ENCODE measurements at places on chromosomes 12 and 14.

DNA sequence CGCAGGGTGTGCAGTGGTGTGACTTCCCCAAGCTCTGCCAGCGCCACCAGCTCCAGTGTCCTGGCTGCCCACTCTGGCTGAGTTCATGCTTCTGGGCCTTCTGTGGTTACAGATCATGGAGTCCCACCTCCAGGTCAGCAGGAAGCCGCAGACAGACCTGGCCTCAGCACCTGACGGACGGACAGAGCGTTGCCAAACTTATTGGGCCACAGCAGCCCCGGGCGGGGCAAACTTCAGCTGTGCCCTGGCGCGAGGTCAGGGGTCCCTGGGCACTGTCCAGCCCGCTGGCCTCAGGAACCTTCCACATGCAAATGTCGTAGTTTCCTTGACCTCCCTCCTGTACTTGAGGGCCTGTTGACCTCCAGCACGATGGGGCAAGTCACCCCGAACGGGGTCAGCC is 11.2 kb downstream of the GPR132 start:
- no peak for DNase-seq

DNA sequence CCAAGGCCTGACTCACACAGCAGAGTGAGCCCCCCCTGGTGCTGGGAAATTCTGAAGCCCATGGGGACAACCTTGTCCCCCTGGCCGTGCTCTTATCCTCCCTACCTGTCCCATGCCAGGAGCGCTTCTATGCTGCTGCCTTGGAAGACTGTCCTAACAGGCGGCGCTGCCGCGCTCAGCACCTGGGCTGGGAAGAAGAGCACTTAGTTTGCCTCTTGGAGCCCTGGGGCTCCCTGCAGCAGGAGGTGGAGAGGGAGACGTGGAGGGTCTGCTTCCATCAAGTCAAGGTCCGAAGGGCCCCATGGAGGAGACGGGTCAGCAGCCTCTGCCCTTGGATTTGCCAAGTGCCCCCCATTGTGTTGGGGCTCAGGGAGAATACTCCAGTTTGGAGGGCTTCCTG is 300.5 kb downstream of the CACNA1C start:
- no peak for DNase-seq

DNA sequence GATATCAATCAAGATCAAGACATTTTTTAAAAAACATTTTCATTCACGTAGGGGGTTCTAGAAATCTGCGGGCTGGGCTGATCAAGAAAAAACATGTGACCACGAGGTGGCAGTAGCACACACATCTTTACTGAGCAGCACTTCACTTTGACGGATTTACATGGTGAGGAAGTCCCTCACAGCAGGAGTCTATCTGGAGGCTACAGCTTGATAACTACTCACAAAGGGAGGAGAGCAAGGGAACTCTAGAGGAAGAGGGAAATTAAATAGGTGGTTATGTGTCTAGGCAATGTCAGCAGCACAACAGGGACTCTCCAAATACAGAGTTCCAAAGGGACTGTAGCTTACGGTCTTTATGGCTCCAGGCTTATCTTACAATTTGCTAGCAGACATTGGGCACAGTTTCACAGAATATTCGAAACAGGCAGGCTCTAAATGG is 248.1 kb downstream of the DPY19L2 start:
- peak; percentile 94 for DNase-seq

- no peak for DNase-seq
Measured at GRCh38 chr12:47273191-47273626, 193.4 kb upstream of the AMIGO2 start.

DNA sequence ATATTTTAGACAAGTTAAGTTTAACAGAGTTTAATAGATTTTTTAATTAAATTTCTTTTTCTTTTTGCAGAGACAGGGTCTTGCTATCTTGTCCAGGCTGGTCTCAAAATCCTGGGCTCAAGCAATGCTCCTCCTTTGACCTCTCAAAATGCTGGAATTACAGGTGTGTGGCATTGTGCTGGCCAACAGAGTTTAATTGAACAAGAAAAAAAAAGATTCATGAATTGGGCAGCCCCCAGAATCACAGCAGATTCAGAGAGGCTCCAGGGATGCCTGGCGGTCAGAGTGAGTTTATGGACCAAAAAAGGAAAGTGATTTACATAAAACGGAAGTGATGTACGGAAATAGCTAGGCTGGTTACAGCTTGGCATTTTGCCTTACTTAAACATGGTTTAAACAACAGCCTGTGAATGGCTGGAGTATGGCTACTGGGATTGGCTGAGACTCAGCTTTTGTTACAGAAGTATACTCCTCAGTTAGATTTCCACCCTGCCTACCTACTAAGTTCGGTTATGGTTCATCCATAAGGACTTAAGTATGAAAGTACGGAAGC is 14.5 kb upstream of the TESPA1 start:
- no peak for DNase-seq

- DNase-seq = peak; percentile 64
Measured at GRCh38 chr12:109934026-109934425, 34.0 kb downstream of the TCHP start.

DNA sequence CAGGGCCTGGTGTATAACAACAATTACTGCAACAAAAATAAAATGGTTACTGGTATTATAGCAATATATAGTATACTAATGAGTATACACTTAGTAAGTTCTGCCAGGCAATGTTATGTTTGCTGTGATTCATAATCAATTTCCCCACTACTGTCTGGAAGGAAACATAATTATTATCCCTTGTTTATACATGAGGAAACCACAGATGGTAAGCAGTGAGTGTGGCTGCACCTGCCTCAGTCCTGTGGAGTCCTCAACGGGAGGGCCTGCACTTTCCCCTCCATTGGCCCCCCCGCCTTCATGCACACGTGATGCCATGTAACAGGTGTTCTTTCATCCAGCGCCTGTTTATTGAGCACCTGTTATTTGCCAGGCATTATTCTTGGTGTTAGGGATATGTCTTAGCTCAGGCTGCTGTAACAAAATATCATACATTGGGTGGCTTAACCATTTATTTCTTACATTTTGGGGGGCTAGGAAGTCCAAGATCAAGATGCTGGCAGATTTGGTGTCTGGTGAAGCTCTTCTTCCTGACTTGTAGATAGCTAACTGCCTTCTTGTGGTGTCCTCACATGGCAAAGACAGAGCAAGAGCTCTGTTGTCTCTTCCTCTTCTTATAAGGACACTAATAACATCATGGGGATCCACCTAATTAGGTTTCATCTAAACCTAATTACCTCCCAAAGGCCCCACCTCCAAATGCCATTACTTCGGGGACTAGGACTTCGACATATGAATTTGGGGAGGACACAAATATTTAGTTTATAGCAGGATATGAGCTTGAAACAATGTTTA is 59.5 kb upstream of the CHGA start:
- DNase-seq = no peak

DNA sequence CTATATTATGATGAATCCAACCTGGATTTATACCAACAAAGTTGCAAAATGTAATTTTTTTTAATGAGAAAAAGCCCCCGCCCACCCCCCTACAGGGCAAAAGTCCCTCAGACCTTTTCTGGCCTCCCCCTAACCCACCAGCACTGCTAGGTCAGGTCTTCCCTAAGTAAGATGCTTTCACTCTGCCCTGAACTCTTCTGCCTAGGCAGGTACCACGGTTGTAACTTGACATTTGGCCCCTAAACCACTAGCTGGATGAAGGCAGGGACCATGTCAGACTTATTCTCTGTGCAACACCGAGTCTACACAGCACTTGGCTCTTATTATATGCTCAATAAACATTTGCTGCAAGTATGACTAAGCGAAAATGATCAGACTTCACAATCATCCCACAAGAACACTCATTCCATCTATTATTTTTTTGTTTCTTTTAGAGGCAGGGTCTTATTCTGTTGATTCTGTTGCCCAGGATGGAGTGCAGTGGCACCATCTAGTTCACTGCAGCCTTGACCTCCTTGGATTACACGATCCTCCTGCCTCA is 63.2 kb downstream of the SPRING1 start:
- peak; percentile 35 for DNase-seq

DNA sequence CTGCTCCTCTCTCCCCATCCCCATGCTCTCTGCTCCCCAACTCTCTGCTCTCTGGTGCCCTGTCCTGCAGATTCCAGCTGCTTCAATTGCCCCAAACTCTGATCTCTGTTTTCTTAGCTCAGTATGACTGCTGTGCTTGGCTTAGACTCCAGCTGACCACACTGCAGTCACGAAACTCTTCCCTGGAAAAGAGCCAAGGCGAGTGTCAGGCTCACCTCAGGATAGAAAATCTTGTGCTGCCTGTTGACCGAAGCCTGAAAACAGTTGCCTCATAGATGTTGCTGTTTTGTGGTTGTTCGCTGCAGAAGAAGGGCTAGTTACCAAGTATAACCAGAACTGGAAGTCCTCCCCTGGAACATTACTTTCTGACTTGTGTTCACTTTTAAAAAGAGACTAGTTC is 6.7 kb upstream of the STON2 start:
- DNase-seq = peak; percentile 89

GRCh38 chr12:122851820-122852219 is 16.6 kb downstream of the HIP1R start:
- peak; percentile 76 for DNase-seq

- DNase-seq = no peak
Measured at GRCh38 chr12:132066749-132067148, 77.4 kb downstream of the DDX51 start.

DNA sequence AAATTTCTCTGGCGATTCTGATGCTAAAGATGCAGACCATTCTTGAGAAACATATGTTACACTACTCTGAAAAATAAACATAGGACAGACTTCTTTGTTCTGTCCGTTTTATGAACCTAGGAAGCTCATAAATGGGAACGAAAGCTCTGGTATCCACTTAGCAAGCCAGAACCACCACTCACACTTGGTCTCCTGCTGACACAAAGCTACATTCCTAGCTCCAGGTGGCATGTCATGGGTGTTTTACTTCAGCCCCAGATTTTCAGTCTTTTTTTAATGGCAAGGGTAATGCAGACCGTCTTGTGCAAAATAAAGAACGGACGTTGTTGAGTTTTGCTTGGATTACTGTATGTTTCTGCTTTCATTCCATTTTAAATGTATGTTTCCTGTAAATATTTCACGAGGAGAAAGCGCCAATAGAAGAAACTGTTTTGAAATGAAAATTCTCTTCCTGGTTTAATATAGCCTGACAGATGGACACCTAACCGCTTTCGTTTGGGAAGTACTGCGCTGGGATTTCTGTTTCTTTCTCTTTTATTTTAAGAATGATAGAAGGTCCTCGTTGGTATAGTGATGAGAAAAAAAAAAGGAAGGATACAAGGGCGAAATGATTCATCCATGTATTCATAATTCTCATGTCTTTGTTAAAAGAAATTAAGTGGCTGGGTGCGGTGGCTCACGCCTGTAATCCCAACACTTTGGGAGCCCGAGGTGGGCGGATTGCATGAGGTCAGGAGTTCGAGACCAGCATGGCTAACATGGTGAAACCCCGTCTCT is 871 bp upstream of the COQ5 start:
- DNase-seq = peak; percentile 79

GRCh38 chr14:79328863-79329262 is 882.4 kb downstream of the DIO2 start:
- DNase-seq = peak; percentile 30

DNA sequence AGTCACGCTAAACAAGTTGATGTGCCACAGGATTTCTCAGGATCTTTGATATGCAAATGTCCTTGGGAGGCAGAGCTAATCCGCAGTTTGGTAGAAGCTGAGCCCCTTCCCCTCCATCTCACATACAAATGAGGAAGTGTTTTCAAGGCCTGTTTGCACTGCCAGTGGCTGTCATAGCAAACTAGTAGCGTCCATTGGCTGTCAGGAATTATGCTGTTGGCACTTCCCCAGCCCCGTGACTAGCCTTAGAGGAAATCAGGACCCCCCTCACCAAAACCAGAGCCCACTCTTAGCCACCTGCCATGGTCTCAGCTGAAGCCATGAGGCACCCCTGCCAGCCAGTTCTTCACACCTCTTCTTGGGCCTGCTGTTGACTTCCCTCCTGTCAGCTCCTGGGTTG is 253.9 kb downstream of the CACNA1C start:
- no peak for DNase-seq

DNA sequence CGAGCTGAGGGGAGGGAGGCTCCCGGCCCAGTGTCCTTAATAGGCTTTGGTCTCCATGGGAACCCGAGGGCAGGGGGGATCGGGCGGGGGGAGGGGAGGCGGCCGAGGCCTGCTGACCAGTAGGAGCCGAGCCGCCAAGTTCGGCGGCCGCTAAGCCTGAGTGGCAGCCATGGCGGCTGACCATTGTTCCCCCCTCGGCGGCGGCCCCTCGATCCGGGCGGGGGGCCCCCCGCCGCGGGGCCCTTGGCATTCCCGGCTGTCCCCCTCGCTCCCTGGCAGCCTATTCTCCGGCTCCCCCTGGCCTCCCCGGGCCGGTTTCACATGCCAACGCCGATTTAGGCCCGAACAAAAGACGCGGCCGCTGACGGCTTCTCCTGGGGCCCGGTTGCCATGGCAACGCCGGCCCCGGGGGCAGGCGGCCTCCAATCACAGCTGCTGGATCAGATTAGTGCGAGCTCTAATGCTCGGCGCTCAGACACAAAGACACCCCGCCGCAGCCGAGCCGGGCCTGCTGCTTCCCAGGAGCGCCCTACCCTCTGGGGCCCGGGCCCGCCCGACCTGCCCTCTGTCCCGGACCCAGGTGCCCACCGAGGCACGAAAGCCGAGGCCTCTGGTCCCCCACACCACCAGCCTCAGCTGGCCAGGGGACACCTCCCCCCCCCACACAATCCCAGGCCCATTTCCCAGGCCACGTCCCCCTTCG is 7.3 kb downstream of the MSI1 start:
- DNase-seq = peak; percentile 81

DNA sequence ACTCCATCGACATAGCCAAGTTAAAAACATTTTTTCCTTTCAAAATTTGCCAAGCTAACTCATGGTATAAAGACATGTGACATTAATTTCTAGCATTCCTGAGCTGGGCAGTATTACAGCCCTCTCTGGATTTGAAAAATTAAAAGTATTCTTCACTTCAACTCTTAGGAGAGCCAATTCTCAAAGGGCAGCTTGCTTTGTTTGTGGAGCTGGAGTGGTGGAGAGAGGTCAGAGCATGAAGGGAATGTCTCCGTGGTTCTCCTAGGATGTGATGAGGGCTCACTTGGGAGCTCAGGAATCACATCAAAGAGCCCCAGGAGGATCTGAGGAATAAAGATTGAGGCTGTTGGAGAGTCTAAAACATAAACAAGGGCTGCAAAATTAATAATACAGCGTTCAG is 46.9 kb upstream of the RGS6 start:
- no peak for DNase-seq

DNA sequence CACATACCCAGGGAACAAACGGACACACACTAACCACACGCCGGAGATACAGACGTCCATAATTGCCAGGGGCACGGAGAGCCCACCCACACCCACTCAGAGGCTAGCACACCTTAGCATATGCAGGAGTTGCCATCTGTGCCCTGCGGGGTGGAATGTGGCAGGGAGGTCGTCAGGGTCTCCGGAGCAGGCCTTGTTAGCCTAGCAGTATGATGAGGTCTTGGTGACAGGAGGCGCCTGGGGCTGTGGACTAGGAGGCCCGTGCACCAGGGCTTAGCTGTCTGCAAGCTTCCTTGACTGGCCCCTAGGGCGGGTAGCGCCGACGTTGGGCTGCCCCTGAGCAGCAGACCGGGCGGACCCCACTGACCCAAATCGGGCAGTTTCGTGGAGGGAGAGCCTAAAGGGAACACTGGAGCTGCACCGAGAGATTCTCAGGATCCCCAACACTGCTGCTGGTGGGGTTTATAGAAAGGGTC is 10.0 kb downstream of the STAC3 start:
- DNase-seq = no peak

GRCh38 chr12:67048371-67048770 is 220.8 kb upstream of the CAND1 start:
- DNase-seq = no peak
